CD4-positive, alpha-beta T cell treated with Interleukin-1 beta for 1 hour (primary cell): ENCODE measurements at places on chromosomes 11 and 22.
A peak's percentile ranks its signal among the peaks of the same experiment; 100 is the strongest.

GRCh38 chr11:114208377-114208776 is 87.8 kb upstream of the NNMT start:
- peak; percentile 19 for DNase-seq

DNA sequence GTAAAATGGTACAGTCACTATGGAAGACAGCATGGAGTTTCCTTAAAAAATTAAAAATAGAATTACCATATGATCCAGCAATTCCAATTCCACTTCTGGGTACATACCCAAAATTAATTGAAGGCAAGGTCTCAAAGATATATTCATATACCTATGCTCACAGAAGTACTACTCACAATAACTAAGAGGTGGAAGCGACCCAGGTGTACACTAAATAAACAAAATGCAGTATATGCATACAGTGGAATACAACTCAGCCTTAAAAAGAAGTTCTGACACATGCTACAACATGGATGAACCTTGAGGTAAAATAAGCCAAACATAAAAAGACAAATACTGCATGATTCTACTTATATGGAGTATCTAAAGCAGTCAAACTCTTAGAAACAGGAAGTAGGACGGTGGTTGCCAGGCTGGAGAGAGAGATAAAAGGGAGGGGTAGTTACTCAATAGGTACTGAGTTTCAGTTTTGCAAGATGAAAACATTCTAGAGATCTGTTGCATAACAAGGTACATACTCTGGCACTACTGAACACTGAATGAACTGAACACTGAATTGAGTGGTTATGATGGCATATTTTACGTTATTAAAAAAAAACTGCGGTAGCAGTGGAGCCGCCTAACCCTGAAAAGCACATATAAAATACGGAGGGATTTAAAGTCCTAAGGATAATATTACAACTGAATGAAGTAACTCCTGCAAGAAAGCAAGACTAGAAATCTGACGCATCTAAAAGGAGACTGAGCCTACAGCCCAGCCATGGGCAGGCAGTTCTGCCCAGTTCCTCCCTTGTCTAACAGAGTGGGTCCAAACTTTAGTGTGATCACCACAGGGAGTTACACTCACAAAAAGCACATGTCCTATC is 12.8 kb downstream of the DGCR2 start:
- peak; percentile 76 for DNase-seq

GRCh38 chr22:45210577-45210976 is 30.1 kb downstream of the KIAA0930 start:
- no peak for DNase-seq

DNA sequence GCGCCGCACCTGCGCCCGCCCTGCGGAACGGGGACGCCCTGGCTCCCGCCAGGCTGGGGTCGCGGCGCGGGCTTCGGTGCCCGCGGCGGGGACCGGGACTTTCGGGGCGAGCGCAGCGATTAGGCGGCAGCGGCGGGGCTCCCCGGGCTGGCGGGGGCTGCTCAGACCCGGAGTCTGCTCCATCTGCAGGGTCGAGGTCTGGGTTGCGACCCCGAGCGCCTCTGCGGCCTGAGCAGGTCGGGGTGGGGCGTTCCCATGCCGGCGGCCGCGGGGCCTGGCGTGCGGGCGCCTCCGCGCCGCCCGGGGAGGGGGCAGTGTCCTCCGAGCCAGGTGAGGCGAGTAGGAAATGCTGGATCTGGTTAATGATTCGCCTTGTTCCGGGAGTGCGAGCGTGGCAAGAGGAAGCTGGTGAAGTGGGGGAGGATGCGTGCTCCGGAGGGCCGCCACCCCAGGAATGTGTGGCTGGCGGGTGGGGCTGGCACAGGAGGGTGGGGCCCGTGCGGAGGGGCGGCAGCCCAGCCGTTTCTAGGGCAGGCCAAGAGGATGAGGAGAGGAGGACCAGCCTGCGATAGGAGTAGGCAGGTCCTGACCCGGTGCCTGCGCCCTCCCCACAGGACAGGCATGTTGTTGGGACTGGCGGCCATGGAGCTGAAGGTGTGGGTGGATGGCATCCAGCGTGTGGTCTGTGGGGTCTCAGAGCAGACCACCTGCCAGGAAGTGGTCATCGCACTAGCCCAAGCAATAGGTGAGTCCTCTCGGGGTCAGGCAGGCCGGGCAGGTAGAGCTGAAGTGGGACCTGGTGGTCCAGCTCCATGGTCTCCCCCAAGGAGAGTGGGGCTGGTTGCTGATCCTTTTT is 606 bp downstream of the RASSF7 start:
- no peak for DNase-seq

- no peak for DNase-seq
Measured at GRCh38 chr11:9039198-9039597, 35.4 kb upstream of the NRIP3 start.

DNA sequence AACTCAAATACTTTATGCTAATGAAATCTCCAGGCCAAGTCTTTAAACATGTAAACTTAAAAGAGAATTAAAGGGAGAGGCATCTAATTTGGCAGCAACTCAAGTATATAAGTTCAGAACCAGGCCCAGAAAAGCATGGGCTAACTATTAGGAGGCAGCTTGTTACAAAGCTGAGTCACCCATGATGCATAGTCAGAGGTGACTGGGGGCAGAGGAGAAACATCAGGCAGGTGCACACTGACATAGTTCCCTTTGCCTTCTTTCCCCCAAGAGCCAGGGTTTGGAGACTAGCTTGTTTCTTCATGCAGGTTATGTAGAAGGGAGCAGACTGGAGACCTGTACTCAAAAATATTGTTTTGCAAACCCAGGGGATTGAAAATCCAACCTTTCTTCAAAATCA is 619.0 kb downstream of the SOX6 start:
- no peak for DNase-seq

DNA sequence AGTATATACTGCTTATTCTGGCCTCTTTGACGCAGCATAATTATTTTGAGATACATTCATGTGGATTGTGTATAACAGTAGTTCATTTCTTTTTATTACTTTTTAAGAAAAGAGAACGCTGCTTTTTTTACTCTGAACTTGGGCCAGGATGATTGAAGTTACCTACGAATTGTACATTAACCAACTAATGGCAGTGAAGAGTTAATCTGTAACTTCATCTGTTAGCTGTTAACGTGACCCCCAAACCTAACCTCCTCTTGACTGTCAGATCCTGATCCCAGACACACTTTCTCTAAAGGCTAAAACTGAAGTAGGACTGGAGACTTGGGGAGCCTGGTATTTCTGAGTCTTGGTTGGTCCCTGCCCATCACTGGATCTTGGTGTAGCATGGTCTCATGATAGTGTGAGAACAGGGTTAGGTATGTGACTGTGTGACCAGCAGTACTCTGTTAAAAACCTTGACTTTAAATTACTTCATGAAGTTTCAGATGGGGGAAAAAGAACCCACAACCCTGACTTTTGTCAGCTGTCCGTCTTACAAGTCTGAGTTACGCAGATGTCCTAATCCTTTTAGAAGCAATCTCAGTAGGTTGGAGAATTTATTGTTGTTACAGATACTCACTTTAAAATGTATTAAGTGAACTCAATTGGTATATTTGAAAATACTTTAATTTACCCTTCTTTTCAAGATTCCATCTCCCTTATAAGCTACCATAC is 39.4 kb downstream of the C22orf31 start:
- no peak for DNase-seq

GRCh38 chr22:22161924-22162851 is 82.4 kb upstream of the VPREB1 start:
- no peak for DNase-seq

- no peak for DNase-seq
Measured at GRCh38 chr11:75673977-75674582, 5.2 kb upstream of the MAP6 start.

DNA sequence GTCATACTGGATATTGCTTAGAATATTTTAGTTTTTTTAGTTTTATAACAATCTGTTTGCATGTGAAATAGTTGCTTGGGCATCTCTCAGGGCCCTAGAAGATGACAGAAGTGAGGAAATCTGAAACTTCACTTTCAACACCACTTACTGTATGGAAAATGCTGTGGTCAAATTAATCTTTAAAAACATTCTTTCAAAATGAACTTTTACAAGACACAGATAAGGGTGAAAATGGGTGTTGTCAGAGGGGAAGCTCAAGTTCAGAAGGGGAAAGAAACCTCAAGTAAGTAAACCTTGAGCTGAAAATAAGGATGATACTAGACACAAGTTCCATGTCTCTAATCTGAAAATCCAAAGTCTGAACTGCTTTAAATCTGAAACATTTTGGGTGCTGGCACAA is 1840.1 kb upstream of the RAG2 start:
- DNase-seq = no peak

DNA sequence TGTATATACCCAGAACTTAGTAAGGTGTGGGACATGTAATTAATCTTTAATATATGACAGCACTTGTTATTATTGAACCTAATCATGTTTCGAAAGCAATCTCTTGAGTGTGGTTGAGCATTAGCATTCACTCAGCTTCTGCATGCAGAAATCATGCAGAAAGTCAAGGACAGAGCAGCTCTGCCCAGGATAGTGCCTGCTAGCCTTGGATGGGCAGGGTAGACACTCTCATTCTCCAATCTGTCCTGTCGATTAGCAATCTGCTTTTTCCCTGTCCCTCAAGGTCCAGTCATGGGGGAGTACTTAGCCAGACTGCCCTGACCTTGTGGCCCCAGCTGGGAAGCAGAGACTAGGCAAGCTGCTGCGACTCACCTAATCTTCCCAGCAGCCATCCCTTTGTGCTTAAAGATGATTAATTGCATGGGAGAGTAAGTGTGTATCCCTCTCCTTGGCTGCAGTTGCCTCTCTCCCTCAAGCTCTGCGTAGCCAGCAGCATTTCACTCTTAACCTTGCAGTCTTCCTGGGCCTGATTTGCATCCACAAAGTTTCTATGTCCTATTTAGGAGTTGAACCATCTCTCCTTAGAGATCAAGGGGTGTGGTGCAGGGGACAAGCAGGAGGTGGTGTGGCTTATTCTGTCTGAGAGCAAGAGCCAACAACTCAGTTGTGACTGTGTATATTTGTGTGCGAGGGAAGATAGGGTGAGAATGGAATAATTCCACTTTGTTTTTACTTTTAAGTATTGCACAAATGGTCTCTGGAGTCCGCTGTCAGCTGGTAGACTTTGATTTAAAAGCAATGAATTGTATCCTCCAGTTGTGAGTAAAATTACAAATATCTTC is 101.4 kb downstream of the FDX1 start:
- DNase-seq = no peak

DNA sequence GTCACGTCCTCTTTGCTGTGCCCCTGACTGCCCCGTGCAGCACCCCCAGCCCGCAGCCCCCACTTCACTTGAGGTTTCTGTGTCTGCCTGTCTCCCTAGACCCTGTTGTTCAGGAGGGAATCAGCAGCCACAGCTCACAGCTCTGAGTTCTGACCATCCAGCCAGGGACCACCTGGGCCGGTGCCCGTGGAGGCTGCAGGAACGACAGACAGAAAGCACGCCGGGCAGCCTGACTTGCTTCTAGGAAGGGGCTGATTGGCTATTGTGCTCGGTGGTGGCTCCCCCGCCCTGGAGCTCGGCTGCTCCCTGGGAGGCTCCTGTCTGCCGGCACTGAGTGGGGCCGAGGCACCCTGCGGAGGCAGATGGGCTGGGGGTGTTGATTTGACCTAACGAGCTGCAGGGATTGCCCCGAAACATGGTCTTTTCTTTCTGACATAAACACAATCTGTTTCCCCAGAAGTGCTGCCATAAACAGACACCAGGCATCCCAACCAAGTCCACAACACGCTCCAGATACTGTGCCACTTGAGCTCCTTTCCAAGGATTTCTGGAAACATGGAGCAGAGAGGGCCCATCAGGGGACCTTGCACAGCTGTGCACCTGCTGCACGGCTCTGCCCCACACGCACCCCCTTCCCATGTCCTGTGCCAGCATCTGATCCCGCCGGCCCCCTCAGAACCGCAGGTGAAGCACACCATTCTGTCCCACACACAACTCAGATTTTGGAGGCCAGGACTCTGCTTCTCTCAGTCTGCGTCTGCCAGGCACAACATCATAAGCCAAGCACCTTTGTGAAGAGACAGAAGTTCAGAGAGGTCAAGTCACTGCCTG is 855.9 kb downstream of the TBC1D22A start:
- DNase-seq = no peak

- DNase-seq = no peak
Measured at GRCh38 chr11:80103142-80103859, 662.5 kb upstream of the TENM4 start.

DNA sequence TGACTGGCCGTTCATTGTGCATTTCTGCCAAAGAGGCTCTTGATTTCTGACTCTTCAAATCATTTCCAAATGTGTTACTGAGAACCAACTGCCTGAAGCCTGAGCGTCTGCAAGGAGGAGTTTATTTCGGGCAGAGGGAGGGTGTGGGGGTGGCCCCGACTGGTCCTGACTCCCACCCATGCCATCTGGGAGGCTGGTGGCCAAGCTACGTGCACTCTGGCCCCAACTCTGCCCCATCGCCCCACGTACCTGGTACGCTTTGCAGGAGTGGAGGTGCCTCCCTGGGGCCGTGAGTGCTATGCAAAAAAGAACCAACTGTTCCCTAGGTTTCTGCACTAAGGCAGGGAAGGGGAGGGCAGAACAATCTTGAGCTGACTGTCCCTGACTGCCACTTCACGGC is 846.8 kb downstream of the BRD1 start:
- DNase-seq = no peak

DNA sequence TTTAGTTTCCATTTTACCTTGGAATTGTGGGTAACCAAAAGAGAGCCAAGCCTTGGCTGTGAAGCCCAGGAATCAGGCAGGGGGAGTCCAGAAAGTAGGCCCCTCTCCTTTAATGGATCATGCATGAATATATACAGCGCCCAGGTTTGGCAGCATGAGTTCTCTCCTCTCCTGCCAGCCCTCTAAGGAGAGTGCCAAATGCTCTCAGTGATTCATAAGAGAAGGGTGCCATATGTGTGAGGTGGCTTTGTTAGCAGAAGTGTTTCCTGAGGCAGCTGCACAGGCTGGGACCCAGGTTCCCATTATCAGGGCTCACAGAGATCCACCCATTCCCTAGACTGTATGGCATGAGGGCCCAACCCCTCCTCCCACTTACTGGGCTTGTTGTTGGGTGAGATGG is 52.3 kb upstream of the SCUBE2 start:
- no peak for DNase-seq

DNA sequence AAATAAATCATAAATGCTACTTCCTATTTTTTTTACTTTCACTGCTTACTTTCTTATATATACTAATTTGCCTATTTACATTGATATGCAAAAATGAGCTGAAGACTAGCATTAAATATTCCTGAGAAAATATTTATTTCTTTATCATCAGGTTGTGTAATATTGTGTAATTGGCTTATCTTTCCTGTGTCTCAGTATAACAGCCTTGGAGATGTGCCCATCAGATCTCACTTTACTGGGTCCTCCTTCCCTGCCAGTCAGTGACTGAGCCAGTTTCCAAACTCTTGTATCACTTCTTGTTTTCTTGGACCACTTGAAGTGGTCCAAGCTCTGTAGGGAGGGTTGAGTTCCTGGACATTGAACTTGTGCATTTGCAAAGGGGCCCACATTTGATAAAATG is 900.0 kb downstream of the LUZP2 start:
- no peak for DNase-seq

DNA sequence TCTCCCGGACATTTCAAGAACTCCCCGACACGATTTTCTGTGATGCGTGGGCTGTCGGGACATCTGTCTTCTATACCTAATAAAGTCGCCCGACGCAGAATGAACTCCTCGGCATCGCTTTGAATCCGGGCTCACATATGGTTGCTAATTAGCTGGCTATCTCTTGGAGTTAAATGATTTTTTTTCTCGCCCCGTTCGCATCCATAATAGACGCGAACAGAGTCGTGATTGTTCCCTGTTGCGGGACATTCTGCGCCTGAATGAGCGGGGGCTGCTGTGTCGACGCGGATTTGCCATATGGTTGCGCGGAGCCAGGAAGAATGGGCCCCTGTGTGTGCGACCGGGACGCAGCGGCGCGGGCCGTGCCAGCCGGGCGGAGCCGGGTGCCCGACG is 16.4 kb downstream of the CDKN1C start:
- no peak for DNase-seq

- DNase-seq = no peak
Measured at GRCh38 chr11:76759092-76759491, 24.1 kb upstream of the TSKU start.
